ENCODE measurements at places on chromosomes 5 and 9.

GRCh38 chr5:108649106-108649505 is 98.6 kb upstream of the FER start:
- no peak for DNase-seq

DNA sequence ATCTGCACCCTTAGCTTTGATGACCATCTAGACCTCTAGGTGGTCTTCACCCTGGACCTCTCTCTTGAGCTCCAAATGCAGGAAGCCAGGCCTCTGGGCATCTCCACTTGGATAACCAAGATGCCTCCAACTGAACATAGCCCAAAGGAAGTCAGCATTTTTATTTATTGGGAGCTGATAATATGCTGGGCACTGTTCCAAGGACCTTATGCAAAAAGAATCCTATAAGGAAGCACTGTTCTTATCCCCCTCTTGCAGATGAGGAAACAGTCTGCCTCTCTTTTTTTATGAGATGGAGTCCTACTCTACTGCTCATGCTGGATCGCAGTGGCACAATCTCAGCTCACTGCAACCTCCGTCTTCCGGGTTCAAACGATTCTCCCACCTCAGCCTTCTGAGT is 219.9 kb downstream of the CDK5RAP2 start:
- DNase-seq: no peak

GRCh38 chr9:130741831-130742449 is 48.4 kb downstream of the EXOSC2 start:
- no peak for DNase-seq

- no peak for DNase-seq
These were observed 165.0 kb downstream of the FBXL7 start for GRCh38 chr5:15664961-15665360.

GRCh38 chr5:112289465-112289864 is 129.6 kb downstream of the EPB41L4A start:
- no peak for DNase-seq
